ENCODE measurements at places on chromosomes 4 and X. TPM values are rescaled to one million over a fixed set of nuclear protein-coding genes. Genes with fewer than 3 reads are reported as not detected.

DNA sequence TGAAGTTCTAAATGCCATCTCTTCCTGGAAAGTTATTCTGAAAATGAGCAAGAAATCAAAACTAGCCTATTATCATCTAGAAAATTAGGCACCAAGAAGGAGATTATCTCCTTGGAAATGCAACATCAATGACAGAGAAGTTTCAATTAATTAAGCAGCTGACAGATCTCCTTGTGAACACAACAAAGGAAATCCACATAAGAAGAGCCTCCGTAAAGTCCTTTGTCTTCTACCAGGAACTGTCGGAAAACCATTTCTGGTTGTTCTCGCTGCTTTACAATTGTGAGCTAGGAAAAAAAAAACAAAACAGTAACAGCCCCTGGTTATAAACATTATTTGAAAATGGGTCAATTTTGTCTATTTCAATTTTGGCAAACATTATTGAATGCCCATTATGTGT, 38.2 kb downstream of the METTL14 start:
- DNase-seq: no peak

GRCh38 chr4:187606581-187606980, 389.0 kb upstream of the ZFP42 start:
- DNase-seq: no peak

DNA sequence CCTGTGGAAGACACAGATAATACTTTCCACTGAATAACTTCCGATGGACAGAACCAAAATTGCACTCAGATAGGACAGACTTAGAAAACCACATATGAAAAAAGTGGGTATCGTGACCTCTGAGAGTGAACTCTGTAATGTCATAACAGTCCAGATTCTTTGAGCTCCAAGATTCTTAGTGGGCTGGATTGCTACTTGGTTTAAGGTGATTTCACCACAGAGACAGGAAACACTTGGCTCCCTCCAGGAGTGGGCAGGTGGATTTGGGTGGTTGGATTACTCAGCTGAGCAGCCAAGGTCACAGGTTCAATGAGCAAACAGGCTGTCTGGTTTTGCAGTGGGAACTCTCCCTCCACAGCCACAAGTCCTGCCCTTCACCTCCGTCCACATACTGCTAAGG, 126.0 kb downstream of the AFAP1 start:
- DNase-seq: no peak

DNA sequence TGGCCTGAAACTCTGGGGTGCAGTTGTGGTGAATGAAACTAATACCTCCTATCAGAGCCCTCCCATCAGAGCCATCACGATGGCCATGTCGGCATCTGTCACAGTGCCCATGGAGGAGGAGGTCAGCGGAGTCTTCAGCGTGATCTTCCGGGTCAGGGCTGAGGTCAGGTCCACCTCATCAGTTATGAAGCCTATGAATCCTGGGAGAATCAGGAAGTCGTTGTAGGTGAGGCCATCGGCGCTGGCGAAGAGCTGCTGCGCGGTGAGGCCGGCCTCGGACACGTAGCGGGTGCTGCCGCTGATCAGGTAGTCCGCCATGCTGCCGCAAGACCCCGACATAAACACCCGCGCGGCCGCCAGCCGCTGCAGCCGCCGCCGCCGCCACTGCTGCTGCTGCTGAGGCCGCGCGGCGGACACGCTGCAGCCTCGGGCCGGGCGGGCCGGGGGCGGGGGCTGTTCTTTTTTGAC, 376.7 kb upstream of the MAOA start:
- DNase-seq: no peak

DNA sequence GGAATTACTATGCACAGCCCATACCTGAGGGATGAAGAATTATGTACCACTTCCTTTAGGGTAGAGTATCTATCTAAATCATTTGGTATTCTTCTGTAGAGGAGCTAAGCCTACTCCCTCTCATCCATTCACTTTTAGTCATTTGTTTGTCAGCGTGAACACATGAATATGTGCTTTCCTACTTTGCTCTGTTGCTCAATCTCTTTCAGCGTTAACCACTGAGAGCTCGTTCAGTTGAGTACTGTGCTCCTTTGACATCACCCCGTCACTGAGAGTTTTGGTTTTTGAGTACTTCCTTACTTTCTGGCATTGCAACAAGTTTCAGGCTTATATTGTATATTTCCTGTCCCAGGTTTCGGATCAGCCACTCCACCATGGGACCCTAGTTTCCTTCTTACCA, 700.6 kb downstream of the NLGN4X start:
- no peak for DNase-seq

DNA sequence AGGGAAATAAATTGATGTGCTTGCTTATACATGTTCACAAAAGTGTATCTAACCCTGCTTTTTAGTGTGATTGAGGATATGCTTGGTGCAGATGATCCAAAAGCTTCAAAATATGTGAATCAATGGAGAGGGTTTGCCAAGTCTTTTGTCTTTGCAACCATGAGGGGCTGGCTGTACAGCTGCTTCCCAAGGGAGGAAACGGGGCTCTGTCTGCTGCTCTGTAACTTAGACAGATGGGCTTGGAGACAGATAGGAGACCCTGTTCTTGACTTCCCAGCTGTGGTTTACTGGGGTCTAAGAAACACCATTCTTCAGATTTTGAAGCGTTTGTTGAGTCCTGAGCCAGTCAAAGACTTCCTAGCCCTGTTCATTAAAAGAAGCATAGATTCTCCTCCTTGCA, 152.3 kb downstream of the DCLK2 start:
- DNase-seq: no peak

- no peak for DNase-seq
Measured at GRCh38 chr4:16031546-16032395, 52.1 kb downstream of the PROM1 start.

- no peak for DNase-seq
Measured at GRCh38 chrX:109372291-109372690, 109.6 kb downstream of the GUCY2F start.

DNA sequence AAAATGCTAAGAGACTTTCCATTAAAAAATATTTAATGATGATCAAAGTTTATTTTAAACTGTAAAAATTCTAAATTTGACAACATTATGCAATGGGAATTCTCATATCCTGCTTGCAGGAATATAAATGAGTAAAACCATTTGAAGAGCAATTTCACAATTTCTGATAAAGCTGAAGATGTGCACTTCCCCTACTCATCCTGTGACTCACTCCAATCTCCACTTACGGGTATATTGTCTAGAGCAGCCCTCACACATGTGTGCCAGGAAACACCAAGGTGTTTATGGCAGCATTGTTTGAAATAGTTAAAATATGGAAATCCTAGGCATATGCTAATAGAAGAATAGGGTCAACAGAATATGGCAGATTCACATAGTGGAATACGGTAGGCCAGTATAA, 158.4 kb downstream of the PDHA2 start:
- no peak for DNase-seq

DNA sequence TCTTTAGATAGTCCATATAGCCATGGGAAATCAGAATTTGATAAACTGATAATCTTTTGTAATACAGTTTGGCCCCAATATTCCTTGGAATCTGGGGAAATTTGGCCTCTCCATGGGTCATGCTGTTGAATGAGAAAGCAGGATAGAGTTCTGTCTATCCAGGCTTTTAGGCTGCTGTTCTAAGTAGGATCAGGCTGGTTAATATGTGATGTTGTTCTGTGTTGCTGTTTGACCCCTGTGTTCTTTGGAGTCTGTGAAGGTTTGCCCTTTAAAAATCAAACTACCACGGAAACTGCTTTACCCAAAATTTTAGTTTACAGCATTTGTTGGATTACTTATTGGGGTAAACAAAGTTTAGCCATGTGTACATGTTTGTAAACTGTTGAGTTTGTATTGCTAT, 114.5 kb downstream of the ZNF330 start:
- DNase-seq: no peak

Gene ARHGAP36
- not detected for total RNA-seq

Gene P2RY8
- 1.4 TPM for total RNA-seq

Gene ADGRG4
- 1.2 TPM for total RNA-seq

Gene STATH
- total RNA-seq: not detected
